AG10803 (cell line): ENCODE measurements at places on chromosomes 3 and 15.

GRCh38 chr3:138308783-138309182 lies 20.9 kb downstream of the NME9 start:
- no peak for DNase-seq

GRCh38 chr3:151316267-151316991 lies at the start of gene GPR87:
TSS of gene GPR87 (minus strand) at chr3:151316820. CDS start at chr3:151300100, 16,720 bp downstream.
- no peak for DNase-seq

- DNase-seq: no peak
Observed at GRCh38 chr15:101120987-101121386, 130.9 kb downstream of the CHSY1 start.

GRCh38 chr3:141476033-141476432 lies 10.8 kb upstream of the RASA2 start:
- DNase-seq: no peak

DNA sequence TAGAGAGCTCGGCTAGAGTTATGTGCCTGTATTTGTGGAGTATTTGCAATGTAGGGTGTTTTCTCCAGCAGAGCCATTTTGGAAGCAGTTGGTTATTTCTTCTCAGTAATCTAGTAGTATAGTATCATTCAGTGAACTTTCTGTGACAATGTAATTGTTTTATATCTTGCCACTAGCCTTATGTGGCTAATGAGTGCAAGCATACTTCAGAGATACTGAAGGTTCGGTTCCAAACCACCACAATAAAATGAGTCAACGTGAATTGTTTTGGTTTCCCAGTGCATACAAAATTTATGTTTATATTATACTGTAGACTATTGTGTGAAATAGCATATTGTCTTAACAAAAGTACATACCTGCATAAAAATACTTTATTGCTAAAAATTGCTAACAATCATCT lies 286.9 kb upstream of the TBL1XR1 start:
- peak; percentile 46 for DNase-seq

GRCh38 chr3:131075632-131076328 lies 49.1 kb downstream of the NEK11 start:
- no peak for DNase-seq

GRCh38 chr15:71251584-71252043 lies 136.3 kb downstream of the THSD4 start:
- no peak for DNase-seq

- no peak for DNase-seq
Observed at GRCh38 chr3:124362455-124362854, 367.8 kb upstream of the UMPS start.

GRCh38 chr3:25854214-25854613 lies 64.3 kb downstream of the OXSM start:
- peak; percentile 8 for DNase-seq

DNA sequence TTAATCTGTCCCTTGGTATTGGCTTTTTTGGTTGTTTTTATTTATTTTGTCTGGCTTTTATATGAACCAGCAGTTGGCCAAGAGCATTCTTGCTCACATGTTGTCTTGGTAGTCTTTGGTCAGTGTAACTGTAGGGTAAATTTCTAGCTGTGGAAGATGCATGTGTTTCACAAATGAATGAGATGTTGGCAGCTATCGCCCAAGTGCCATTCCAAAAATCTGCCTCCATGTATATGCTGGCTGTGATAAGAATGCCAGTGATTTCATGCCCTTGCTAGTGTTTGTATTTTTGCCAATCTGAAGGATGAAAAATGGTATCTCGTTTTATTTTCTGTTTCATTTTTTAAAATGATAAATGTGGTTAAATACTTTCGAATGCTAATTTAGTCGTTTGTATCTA lies 50.1 kb downstream of the TLNRD1 start:
- no peak for DNase-seq

- no peak for DNase-seq
Observed at GRCh38 chr3:186361246-186361761, 730 bp downstream of the DGKG start.

- no peak for DNase-seq
Observed at GRCh38 chr3:147903026-147903425, 493.9 kb downstream of the ZIC1 start.

GRCh38 chr3:147956615-147957014 lies 547.5 kb downstream of the ZIC1 start:
- no peak for DNase-seq

- DNase-seq: no peak
Observed at GRCh38 chr3:4332111-4332510, 28.9 kb downstream of the SETMAR start.

GRCh38 chr3:13189639-13190377 lies 116.6 kb upstream of the IQSEC1 start:
- DNase-seq: peak; percentile 43

DNA sequence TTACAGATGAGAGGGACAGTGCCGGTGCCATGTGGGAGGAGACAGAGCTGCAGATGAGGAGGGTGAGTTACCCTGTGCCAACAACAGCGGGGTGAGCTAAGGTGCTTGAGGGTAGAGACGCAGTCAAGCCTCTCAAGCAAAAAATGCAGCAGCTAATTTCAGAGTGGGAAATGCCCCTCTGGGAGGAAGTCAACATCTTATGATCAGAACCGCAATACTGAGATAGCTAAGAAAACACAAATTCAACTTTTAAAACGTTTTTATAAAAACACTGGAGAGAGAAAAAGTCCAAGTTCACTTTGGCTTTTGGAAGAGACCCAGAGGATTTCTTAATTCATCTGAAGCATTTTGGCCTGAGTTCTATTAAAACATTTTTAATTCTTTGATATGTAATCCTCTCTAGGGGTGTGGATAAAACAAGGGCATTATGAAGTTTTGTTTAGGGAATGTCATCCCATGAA lies 319.2 kb downstream of the SLC9A9 start:
- peak; percentile 12 for DNase-seq

DNA sequence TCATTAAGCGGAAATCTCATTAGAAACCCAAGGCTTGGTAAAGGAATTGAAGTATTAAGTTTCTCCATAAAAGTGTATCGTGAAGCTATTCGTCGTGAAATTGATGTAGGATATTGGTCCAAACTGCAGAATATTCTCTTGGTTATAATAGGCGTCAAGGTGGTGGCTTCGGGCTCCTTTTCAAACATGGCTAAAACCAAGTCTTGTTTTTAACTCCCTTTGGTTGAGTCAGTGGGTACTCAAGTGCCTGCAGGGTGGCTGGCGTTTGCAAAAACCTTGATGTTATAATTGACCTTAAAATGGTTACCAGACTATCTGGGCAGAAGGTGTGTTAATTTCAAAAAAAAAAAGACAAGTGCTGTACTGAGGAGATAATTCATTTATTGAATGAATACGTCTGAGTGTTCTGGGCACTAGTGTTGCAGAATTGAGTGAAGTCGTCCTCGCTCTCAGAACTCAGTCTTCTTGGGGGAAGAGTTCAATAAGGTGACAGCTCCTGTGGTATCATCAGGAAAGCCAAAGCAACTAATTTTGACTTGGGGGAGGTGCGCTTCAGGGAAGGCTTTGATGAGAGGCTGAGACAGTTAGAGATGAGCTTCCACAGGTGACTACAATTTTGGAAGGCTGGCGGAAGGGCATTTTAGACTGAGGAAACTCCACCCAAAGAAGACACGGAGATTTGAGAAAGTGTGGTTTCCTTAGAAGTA lies 1.5 kb downstream of the UBE2Q2 start:
- no peak for DNase-seq

- DNase-seq: no peak
Observed at GRCh38 chr3:184470551-184470950, 90.7 kb downstream of the CHRD start.

DNA sequence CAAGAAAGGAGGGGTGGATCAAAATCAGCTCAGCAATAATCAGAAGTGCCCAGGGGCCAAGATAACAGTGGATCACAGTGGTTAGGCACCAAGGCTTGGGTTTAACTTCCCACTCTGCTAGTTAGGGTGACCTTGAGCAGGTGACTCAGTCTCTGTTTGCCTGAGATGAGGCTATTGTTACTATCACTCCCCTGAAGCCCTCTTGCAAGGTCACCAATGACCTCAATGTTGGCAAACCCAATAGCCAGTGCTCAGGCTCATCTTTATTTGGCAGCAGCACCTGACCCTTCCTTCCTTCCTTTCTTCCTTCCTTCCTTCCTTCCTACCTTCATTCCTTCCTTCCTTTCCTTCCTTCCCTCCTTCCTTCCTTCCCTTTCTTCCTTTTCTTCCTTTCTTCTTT lies 102.4 kb upstream of the HACD2 start:
- DNase-seq: no peak

DNA sequence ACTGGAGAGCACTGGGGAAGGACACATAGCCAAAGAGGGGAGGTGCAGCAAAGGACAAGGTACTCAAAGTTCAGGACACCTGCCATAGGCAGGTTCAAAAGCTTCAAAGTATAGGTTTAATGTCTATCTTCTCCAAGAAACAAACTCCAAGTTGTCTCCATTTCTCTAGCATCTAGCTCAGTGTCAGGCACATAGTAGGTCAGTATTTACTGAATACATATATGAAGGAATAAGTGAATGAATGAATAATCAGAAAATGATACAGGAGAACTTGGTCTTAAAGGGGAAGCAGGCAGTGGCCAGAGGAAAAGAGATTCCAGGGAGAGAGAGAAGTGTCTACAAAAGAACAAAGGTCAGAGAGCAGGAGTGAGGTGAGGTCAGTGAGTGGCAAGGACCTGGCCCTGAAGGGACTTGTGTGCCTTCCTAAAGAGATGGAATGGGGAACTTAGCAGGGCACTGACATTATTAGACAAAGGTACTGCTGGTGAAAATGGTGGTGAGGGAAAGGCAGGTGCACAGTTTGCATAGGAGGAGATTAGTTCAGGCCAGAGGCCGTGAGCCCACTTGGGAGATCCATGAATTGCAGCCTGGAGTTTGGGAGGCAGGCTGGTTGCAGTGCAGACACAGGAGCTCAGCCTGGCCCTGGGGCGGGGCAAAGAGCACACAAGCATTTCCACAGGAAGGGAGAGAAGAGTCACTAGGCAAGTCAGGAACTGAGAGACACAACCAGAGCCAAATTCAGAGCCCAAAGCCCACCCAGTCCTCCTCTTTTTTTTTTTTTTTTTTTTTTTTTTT lies 21.4 kb downstream of the TBC1D2B start:
- no peak for DNase-seq

DNA sequence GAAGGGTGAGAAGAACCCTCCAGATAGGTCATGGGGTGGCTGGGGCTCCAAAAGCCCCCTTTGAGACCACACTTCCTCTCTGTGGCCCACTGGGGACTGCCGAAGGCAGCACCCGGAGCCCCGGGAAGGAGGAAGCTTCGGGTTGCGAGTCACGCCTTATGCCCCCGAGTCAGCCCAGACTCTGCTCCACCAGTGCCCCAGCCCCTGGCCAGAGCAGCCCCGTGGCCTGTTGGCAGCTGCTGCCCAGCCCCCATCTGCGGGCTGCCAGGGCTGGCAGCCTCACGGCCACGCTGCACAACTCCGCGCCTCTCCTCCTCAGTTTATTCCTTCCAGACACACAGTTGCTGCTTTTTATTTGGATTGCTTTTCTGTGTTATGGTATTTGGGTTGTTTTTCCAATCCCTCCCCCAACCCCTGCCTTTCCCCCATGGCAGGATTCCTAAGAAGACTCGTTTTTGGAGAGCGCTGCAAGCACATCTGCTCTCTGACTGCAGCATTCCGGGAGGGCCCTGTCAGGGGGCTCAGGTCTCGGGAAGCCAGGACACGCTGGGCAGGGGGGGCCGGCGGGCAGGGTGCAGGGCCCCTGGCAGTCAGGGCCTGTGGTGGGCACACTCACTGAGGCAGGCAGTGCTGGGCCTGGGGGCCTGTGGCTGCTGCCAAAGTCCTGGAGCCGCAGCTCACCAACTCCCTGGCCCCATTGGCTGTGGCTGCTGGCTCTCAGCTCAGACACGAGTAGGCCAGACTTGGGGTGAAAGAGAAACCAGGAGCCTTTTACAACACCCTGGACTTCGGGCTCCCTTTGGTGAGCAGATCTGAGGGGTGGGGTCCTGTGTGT lies 20.2 kb downstream of the MAGEF1 start:
- DNase-seq: peak; percentile 83

- peak; percentile 65 for DNase-seq
Observed at GRCh38 chr3:58429657-58430056, 4.0 kb downstream of the PDHB start.

DNA sequence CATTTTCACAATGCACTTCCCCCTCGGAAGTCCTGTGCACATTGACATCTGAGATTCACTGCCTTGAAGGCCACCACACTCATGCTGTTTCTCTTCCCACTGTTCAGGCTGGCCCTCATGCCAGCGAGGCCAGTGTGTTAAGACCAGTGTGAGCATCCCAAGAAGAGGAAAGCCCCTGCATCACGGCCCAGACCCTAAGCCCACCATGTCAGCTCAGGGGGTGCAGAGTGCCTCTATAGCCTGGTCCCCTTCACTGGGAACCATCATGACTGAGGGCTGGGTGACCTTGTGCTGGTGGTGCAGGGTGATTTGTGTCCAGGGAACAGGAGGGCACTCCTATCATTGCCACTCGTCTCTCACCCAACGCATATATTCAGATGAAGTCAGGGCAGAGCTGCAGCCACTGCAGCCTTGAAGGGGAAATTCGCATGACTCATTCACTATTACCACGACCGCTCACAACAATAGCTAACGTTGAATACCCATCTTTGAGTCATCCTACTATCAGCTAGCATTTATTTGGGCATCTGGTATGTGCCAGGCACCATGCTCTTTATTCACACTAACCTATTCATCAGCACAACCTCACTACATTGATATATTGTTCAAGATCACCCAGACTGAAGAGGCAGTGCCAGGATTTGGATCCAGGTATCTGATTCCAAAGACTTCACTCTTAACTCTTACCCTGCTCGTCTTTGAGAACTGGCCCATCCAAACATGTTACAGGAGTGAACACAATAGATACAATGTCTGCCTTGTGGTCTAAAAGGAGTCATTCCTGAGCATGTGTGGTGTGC lies 58.8 kb upstream of the SLC6A11 start:
- peak; percentile 1 for DNase-seq

GRCh38 chr15:95550702-95551101 lies 779.8 kb upstream of the NR2F2 start:
- no peak for DNase-seq

- DNase-seq: peak; percentile 16
Observed at GRCh38 chr3:176978441-176978840, 218.8 kb downstream of the TBL1XR1 start.

DNA sequence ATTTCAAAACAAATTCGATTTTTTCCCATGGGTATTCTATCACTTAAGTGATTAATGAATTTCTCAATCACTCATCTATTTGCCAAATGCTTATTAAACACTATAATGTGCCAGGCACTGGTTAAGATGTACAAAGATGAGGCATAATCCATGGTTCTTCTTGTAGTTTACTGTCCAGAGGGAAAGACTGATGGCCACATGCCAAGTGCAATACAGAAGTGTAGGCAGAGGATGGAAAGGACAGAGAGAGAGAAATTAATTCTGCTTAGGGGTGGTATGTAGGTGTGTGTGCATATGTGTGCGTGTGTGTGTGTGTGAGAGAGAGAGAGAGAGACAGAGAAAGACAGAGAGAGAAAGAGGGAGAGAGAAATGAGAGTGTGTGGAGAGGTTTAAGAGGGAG lies 120.8 kb upstream of the CCNL1 start:
- no peak for DNase-seq

DNA sequence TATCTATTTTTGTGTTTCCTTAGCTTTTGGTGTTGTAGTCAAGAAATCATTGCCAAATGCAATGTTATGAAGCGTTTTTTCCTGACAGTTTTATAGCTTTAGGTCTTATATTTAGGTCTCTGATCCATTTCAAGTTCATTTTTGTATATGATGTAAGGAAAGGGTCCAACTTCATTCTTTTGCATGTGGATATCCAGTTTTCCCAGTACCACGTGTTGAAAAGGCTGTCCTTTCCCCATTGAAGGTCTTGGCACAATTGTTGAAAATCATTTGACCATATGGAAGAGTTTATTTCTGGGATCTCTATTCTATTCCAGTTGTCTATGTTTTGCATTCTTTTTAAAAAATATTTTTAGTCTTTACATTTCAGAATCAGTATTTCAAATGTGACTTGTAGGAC lies 14.6 kb upstream of the SNRPN start:
- DNase-seq: no peak

- DNase-seq: peak; percentile 9
Observed at GRCh38 chr15:89496155-89497098, at the start of gene RHCG. TSS of gene RHCG (minus strand) at chr15:89496583. CDS start at chr15:89496544, 39 bp downstream.
